ENCODE measurements at places on chromosomes 3 and 15. TPM values are rescaled to one million over a fixed set of nuclear protein-coding genes. Genes with fewer than 3 reads are reported as not detected.

The GUCA1C gene
- total RNA-seq = not detected

- DNase-seq = no peak
These were observed 7.9 kb downstream of the SLC25A26 start for GRCh38 chr3:66228707-66229106.

DNA sequence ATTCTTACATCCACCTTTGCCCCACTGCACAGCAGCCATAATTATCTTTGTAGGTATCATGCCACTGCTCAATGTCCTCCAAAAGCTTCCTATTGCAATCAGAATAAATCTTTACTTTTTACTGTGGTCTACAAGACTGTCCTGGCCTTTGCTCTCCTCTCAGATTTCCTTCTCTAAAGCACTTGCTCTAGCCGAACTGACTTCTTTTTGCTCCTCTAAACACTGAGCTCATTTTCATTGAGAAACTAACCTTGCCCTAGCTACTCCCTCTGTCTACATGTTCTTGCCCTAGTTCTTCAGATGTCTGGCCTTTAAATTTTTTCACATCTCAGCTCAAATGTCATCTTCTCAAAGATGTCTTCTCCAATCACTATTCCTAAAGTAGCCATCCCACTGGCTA, 342.8 kb downstream of the TBC1D5 start:
- DNase-seq = no peak

The POU1F1 gene
- total RNA-seq = not detected

GRCh38 chr3:129628169-129628522, 21.7 kb upstream of the PLXND1 start:
- no peak for DNase-seq

- DNase-seq = no peak
These were observed 100.0 kb upstream of the C3orf80 start for GRCh38 chr3:160125258-160125657.

The COPB2 gene
- 26.6 TPM for total RNA-seq

DNA sequence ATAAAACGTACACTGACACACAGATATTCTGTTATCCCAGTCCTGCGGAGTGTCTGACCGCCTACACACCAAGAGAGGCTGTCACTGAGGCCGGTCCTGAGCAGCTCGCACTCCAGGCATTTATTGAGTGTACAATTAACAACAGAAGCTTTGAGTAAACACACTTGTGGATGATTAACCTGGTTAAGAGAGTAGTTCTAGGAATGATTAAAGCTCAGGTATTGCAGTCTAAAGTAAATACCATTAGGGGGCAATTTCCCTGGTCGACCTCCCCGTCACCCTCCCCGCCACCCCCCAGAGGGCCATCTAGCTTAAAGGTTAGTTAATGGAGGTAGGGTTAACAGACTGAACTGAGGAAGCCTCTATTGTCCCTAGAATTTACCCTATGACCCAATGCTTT, 1278.5 kb downstream of the NSUN3 start:
- no peak for DNase-seq
